ENCODE measurements at places on chromosomes 4 and X.

DNA sequence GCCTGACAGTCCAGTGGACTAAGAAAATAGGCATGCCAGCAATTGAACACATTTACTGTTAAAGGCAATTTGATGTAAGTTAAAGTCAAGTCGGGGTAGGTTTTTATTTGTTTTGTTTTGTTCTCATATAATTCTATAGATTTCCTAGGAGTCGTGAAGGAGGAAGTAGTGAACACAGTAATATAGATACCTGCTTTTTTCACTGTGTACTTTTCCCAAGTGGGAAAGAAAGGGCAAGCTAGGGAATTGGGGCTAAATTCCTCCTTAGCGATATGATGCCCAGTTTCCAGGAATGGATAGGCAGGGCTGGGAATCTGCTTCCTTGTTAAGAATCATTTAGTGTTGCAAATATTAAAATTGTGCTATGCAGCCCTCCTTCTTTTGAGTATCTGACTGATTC lies 271.0 kb downstream of the ARHGAP24 start:
- DNase-seq = no peak

GRCh38 chr4:99002279-99002678 lies 6.8 kb downstream of the METAP1 start:
- no peak for DNase-seq

DNA sequence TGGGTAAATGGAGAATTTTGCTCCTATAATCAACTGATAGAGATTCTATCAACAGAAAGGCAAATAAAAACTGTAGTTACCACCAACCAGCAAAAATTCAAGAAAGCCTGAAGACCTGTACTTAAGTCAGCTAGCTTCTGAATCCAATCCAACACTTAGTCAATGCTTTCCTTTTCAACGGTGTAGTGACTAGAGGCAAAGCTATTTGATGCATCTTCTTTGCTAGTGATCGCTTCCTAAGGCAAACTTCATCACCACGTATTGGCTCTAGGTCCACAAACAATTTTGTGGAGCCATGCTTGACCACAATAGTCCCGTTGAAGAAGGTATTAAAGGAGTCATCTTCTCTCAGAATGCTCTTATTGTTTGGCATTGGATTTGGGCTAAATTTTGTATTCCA lies 25.0 kb upstream of the UBA6 start:
- DNase-seq = no peak

- no peak for DNase-seq
These were observed 8.6 kb upstream of the CPLX1 start for GRCh38 chr4:834368-835147.

- no peak for DNase-seq
These were observed 376.5 kb upstream of the MAD2L1 start for GRCh38 chr4:120443116-120443515.

DNA sequence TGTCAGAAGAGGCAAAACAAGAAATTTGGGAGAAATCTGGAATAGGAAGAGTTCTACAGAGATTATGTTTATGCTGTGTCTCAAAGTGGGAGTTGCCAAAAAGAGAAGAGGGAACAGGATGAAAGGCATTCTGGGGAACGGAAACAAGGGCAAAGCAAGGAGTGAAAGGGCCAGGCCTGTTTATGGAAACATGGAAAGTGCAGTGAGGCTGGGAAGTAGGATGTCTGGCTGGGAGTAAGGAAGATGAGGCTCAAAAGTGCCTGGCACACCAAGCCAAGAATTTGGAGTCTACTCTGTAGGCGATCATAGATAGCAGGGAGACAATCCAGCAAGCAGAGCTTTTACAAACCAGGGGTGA lies 1.8 kb upstream of the CUL4B start:
- no peak for DNase-seq

- DNase-seq = no peak
These were observed 98.7 kb downstream of the SORBS2 start for GRCh38 chr4:185713272-185713671.

DNA sequence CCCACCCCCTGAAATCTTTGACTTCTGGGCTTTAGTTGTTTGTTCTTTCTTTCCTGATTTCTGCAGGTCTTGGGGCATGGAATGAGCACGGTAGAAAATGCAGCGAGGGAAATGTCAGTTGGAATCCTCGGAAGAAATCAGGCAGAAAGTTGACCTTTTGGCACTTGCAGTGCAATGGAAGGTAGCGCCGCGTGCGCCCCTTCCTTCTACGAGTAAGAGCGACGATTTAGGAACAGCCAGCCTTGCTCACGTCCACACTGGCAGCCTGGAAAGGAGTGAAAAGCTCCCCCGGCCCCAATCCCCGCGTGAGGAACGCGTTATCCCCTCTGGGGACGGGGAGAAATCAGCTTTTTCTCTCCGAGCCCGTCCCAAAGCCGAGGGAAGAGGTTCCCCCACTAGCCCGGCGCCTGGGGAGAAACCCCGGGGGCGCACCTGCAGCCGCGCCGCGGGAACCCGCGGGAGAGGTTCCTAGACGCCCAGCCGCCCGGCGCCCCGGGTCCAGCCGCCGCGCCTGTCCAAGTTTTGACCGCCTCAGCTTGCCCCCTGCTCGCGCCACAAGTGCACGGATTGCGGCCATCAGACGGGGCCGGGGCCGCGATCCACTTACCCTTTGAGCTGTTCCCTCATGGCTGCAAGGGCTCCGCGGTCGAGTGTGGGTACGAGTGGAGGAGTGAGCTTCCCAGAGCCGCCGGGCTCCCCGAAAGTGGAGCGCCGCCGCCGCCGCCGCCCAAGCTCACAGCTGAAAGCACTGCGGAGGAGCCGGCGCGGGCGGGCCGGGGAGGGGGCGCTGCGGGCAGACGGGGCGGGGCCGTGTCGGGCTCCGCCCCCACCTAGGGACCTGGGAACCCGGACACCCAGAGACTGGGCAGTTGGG lies 194.6 kb upstream of the FTHL17 start:
- no peak for DNase-seq

- DNase-seq = no peak
These were observed 22.8 kb upstream of the ASMTL start for GRCh38 chrX:1475481-1475880.

DNA sequence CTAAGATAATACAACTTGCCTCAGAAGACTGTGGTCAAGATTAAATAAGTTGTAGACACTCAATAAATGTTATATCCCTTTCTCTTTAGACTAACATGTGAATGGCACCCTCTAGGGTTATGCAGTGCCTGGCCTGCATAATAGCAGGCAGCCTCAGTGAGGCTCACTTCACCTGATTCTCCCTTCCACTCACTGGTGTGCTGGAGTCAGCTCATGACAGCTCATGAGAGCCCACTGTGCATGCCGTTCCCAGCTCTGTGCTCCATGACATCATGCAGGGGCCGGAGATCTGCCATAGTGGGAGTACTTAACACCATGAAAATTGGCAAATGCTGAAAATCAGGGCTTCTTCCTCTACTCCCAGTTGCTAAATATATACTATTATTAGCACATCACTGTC lies 64.5 kb downstream of the TEC start:
- DNase-seq = no peak

- no peak for DNase-seq
These were observed 602.8 kb downstream of the FAT4 start for GRCh38 chr4:125917559-125917958.

DNA sequence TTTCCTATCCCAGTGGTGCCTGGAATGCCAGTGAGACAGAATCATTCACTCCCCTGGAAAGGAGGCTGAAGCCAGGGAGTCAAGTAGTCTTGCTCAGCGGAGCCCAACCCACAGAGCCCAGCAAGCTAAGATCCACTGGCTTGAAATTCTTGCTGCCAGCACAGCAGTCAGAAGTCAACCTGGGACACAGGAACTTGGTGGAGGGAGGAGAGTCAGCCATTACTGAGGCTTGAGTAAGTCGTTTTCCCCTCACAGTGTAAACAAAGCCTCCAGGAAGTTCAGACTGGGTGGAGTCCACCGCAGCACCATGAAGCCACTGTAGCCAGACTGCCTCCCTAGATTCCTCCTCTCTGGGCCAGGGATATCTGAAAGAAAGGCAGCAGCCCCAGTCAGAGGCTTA lies 283.2 kb upstream of the CPEB2 start:
- no peak for DNase-seq

GRCh38 chr4:41061482-41062185 lies 152.7 kb downstream of the APBB2 start:
- no peak for DNase-seq

DNA sequence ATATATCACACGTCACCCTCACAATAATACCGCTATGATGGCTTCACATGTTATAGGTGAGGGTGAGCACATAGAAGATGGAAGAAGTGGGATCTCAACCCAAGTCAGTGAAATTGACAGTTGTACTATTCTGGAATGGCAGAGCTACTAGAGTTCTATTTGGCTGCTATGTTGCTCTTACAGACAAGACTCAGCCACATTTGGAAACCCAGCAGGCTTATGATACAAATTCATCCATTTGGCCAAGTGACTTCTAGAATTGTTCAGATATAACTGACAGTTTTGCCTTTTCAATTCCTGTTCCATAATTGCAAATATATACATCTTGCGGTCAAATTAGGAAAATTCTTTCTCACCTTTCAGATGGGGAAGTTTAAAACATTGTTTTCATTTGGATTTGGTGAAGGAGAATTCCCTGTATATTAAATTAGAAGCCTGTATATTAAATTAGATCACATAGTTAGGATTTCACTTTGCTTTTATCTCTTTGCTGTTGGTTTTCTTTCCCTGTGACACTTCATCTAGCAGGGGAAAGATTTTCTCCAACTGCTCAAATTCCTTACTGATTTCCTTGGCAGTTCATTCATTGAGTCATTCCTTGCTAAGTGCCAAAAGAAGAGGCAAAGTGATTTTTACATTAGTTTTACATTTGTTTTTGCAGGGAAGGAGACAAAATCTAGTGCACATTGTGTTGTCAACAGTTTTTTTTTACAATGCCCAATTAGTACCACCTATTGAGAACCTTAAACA lies 120.6 kb upstream of the TBC1D9 start:
- no peak for DNase-seq

DNA sequence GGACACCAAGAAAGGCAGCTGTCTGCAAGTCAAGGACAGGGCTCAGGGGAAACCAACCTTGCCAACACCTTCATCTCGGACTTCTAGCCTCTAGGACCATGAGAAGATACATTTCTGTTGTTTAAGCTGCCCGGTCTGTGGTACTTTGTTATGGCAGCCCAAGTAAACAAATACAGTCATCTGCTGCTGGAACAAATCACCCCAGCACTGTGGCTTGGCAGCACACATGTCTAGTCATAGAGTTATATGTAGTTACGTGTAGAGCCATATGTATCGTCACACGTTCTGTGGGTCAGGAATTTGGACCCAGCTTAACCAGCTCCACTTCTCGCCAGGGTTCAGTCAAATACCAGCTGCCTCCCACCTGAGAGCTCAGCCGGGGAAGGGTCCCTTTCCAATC lies 2.5 kb downstream of the HTT-AS start:
- DNase-seq = no peak

DNA sequence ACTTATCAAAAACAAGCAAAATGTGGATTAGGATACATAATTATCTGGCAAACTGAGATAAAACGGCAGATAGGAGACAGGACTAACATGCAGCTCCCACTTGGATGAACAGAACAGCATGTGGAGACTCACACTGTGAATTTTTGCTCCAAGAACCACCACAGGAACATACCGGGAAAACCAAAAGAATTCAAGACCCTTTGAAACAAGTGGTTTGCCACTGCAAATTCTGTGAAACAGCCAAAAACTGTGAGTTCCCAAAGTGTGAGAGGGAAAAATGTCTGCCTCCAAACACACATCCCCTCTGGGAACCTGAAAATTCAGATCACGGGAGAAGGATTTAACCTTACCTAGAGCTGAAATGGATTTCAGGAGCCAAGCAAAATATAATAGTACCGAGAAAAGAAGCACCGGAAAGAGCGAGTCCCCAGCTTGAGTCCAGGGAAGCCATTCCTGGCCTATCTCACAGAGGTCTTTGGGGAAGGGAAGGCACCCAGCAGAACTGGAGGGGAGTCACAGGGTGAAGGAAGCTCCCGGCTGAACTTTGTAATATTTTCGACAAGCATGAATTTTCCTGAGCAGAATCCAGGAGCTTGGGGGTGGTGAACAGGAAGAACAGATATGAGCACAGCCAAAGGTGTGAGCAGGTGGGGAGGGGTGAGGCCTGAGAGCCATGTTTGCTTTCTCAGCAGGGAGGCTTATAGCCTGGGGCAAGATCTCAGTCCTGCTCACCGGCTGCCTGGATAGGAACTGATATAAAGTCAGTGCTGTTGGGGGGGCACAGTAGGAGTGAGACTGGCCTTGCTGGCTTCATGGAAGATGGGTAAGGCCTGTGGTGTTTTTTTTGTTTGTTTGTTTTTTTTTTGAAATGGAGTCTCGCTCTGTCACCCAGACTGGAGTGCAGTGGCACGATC lies 23.9 kb downstream of the MANBA start:
- no peak for DNase-seq

DNA sequence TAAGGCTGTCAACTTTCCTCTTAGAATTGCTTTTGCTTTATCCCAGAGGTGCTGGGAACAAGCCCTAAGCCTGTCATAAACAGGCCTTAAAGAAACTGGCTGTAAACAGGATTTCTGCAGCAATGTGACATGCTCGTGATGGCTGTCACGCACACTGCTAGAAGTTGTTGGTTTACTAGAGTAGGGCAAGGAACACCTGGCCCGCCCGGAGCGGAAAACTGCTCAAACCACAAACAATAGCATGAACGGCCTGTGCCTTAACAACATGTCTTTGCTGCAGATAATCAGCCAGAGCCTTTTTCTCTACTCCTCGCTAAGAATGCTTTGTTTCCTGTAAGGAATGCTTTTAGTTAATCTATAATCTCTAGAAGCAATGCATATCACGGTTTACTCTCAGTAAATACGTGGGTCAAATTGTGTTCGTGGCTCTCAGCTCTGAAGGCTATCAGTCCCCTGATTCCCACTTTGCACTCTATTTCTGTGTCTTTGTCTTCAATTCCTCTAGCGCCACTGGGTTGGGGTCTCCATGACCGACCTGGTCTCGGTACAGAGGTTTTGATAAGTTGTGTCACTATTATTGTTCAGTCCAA lies 318.3 kb downstream of the GLUD2 start:
- no peak for DNase-seq

DNA sequence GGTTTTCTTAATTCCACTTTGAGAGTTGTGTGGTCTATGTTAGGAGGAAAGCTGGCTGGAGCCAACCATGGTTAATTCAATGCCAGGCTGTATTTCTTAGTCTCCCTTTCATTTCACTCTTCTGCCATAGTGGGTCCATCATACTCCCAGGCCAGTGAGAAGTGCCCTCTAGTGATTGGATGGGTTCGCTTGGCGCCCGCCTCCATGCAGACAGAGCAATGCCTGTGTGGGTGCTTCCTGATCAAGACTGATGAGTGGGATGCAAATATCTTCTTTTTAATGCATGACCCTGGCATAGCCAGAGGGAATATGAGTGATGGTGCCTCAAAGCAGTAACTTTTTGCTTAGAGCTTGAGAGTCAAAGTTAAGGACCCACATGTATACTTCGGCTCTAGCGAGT lies 6.4 kb downstream of the BMX start:
- DNase-seq = no peak

DNA sequence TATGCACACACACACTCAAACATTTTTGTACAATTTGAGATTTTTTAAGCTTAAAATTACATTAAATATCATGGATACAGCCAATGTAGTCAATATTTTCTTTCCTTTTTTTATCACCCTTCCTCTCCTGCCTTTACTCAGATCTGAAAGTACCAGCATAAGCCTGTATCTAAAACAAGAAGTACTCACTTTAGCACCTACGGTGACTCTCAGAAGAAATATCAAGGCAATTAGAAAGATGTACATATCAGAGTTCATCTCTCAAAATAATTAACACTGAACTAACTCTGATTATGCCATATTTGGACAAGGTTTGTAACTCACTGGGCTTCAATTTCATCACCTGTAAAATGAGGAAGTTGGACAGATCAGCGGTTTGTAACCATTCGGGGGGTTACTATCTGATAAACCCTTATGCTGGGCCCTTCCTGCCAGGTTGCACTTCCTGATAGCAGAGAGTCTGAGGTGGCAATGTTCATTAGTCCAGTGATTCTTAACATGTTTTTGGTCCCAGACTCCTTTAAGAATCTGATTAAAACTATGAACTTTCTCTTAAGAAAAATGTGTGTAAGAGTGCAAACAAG lies 5.7 kb upstream of the GPR174 start:
- DNase-seq = no peak

Data from activated CD4-positive, alpha-beta T cell treated with anti-CD3 and anti-CD28 coated beads for 4 hours (primary cell).